ENCODE measurements at places on chromosomes 3 and 15.
A peak's percentile ranks its signal among the peaks of the same experiment; 100 is the strongest.

DNA sequence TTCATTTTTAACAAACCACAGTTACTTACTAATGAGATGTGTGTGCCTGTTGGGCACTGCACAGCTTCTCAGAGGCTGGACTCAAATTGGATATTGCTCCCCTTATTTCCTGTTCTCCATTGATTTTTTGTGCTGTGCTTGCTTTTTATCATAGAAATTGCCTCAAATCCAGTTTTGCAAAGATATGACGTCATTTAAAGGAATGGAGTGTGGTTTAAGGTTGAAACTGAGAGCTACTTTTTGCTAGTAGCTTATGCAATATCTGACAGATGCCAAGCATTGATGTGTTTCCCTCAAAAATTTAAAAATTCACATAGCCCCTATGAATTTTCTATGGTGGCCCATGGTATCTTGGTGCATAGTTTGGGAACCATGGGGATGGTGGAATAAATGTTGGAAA, 67.7 kb upstream of the ROPN1 start:
- DNase-seq, result peak; percentile 47

- no peak for DNase-seq
Measured at GRCh38 chr15:21261396-21261964, 178.8 kb downstream of the POTEB3 start.

GRCh38 chr15:96882121-96882772, 551.7 kb downstream of the NR2F2 start:
- DNase-seq, result peak; percentile 10

DNA sequence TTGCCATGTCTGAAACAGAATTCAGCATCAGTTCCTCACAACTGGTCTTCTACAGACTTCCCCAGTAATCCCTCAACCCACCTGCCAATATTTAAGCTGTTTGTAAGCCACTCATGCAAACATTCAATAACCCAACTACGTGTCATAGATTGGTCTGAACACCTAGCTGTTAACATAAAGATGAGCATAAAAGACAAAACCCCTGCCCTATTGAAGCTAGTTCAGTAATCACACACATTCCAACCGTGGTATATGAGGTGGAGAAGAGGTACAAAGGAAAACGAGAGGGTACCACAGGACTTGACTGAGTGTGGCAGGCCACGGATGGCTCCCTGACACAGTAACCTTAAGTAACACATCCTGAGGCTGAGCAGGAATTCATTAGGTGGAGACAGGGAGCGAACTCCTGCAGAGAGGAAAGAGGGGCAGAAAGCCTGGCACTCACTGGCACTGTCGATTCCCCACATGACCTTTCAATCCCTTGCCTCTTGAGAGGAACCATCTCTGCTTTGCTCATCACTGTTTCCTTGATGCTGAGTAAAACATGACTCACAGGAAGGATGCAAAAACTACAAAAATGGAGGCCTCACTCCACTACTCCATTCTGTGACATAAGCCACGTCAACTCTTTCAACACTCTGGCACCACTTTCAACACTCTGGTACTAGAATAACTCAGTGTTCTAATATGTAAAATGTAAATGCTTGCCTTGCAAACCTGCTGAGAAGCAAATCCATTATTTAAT, 31.3 kb downstream of the RPN1 start:
- peak; percentile 97 for DNase-seq

DNA sequence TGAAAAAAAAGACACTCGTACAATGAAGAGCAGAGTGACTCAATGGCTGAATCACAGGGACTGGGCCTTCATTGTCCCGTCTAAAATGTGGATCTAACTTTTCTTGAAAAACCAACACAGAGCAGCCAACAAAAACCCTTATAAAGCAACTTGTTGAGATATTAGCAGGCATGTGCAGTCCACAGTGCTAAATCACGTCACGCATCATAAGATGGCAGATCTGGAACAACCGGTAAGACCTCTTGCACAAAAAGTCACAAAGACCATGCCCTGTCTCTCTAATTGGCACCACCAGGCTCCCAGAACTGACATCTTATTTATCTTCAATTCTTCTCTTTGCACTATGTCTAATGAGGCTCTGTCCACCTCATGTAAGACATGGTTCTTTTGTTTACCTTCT, 177.0 kb downstream of the MAGI1 start:
- DNase-seq, result no peak

DNA sequence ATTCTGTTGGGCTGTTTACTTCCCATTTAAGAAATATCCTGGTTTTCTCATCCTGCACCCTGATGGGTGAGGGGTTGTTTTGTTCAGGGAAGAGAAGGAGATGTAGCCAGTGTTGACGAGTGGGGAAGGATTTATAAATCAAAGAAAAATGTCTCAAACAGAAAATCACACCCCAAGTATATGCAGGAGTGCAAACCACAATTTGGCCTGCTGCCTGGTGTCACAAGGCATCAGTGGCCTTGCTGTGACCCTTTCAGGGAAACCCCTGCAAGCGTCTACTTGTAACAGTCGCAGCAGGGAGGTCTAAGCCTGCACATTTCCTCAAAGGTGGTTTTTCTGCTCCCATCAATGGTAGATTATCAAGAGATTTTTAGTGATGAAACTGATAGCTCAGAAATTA, 132.6 kb upstream of the LRRN1 start:
- DNase-seq, result no peak

GRCh38 chr3:180176059-180176458, 139.3 kb upstream of the PEX5L start:
- DNase-seq, result no peak

DNA sequence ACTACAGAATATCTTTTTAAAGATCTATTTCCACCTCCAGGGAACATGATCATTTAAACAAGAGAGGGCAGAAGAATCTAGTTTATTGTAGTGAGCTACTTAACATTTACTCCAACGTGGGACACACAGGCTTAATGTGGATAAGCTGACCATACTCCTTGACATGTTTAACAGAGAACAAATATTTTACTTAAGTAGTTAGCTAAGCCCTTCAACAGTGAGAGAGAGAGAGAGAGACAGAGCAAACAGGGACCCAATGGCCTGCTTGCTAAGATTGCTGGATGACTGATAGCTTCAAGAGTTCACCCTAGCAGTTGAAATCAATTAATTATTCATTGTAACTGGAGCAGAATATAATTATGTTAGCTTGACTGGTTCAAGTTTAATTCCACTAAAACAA, 158.6 kb downstream of the ADAM10 start:
- no peak for DNase-seq

DNA sequence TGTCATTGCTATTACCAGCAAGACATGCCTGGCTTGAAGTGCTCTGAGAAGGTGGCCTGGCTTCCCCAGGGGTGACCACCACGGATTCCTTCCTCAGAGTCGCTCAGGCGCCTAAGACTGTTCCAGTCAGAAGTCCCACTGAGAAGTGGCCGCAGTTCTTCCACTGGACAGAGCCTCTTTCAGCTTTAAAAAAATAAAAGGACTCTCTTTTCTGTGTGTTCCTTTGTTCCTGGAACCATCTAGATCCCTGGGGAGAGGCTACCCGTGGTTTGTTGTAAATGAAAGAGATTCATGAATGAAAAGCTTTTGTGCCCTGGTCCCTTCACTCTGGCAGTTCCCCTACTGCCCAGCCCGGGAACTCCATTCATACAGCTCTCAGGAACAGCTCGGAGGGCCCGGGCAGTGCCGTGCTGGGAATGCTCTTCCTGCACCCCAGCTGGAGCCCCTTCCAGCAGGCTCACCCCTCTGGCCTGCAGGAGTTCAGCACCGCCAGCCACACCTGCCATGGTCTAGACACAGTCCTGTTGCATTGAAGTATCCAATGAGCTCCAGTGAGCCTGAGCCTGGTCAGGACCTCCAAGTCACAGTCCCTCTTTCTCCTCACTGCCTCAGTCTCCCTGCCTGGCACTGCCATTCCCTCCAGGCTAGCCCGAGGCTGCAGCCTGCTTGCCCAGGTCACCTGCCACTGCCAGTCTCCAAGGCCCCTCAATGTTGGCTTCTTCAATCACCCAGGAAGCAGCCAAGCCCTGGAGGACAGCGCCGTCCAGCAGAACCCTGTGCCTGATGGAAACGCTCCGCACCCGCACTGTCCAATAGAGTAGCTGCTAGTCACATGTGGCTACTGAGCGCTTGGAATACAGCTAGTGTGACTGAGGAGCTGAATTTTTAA, 75.4 kb downstream of the XXYLT1 start:
- no peak for DNase-seq

DNA sequence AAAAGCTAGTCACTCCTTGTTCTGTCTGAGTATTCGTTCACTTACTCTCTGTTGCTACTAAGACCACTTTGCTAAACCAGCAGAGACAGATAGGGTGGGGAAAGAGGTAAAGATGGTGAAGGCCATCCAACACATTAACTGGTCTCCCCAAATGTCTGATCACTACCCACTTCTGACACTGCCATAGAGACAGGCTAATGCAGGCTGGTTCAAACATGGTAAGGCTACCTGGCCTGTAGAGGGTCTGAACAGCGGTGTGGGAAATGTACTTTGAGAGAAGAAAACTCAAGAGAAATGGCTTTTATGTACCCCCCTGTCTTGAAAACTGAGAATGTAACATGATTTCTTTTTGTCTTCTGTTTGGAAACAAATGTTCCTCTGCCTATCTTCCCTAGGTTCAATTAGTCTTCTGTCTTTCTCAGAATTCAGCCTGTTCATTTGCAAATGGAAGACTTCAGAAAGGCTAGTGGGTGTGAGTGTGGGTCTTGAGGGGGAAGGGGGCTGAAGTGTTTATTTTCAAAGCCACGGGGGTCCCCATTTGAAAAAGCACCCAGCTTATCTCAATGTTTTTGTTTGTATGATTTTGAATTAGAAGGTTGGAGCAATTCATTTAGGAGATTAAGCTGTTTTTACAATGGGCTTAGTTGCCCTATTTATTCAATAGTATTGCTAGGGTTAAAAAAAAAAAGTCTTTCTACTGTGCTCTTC, 15.8 kb downstream of the ALDH1A2 start:
- no peak for DNase-seq

DNA sequence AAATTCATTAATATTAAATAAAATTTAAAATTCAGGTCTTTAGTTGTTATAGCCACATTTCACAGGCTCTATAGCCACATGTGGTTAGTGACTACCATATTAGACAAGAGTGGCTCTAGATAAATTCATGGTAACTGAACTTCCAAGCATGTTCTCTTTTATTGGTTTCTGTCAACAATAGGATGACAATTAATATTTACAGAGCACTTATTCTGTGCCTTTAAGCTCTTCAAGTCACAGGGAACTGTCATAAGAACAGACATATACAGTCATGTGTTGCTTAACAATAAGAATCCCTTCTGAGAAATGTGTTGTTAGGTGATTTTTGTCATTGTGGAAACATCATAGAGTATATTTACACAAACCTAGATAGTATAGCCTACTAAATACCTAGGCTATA, 38.8 kb upstream of the SLC25A36 start:
- no peak for DNase-seq

GRCh38 chr3:131896285-131896684, 138.5 kb downstream of the CPNE4 start:
- DNase-seq, result no peak

DNA sequence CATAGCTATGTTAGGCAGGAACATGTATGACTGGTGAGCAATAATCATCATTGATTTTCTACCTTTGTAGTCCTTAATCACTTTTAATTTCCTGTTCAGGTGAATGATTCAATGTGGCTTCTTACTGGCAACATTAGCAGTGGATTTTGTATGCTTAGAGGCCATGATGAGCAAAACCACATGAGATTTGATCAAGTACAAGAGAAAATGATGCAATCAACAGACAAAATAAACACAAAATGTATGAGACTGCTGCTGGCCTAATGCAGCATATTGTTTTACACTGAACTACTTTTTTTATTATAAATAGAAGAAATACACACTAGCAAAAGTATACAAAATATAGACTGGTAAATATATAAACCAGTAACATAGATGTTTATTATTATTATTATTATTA, 47.5 kb upstream of the SI start:
- no peak for DNase-seq

- DNase-seq, result peak; percentile 78
Measured at GRCh38 chr15:31403096-31403495, 76.5 kb downstream of the KLF13 start.

- DNase-seq, result no peak
Measured at GRCh38 chr3:57019057-57019456, 41.4 kb upstream of the SPATA12 start.

DNA sequence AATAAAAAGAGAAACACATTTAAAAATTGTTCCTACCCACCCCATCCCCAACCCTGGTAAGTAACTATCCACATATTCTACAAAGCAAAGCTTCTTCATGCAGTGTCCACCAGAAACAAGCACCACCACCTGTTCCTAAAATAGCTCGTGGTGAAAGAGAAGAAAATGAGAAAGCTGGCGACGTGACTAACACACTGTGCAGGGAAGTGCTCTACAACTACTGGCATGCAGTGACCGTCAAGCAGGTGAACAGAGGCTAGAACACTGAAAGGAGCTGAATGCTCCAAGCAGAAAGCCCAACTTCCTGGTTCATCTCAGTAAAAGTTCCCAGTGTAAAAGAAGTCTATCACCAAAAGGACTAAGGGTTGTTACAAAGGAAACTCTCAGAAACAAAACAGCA, 80.7 kb downstream of the NR2E3 start:
- DNase-seq, result no peak

DNA sequence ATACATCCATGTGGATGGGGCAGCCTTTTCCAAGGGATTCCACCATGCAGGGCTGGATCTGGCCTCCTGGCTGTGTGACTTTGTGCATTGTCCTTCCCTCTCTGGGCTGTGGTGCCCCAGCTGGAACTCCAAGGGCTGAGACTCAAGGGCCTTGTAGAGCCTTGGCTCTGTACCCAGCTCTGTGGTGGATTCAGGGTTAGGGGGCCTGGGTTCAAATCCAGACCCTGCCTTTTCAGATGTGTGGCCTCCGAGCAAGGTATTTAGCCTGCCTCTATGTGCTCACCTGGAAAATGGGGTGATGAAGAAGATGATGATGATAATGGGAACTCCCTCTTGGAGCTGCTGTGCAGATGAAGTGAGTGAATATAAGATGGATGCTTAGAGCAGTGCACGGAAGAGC, 161.9 kb downstream of the WNT7A start:
- DNase-seq, result no peak

GRCh38 chr15:71788646-71789579, 21.4 kb upstream of the NR2E3 start:
- no peak for DNase-seq

- peak; percentile 36 for DNase-seq
Measured at GRCh38 chr3:142645236-142645793, 49.1 kb downstream of the PLS1 start.

All from fibroblast of mammary gland (primary cell).